ENCODE measurements at places on chromosomes 1 and 21.
A peak's percentile ranks its signal among the peaks of the same experiment; 100 is the strongest.

- H3K36me3 ChIP-seq, result no peaks in the 10 kb centered on the region
- no peak overlapping the region for H3K4me3 ChIP-seq
- DNase-seq, result no peak
- no peaks in the 10 kb centered on the region for H3K4me1 ChIP-seq
- no peaks in the 10 kb centered on the region for H3K27me3 ChIP-seq
Observed at GRCh38 chr1:91386109-91386508, 18.5 kb downstream of the HFM1 start.

DNA sequence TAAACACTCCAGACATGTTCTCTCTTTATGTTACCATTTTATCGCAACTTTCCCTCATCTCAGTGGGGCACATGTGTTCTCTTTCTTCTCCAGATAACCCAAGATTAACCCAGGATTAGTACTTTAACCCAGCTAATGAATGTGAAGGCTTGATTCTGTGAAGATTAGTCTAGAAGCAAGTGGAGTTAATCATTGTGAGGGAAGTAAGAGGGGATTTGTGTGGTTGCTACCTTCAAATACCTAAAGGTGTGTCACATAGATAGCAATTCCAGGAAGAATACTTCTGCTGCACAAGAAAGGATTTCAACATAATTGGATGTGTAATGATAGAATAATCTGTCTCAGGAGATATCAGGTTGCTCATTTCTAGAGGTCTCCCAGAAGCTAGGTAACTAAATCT, 327.1 kb downstream of the PBX1 start:
- no peak for DNase-seq
- H3K27ac ChIP-seq, result no peak overlapping the region
- H3K4me3 ChIP-seq, result no peak overlapping the region
- H3K36me3 ChIP-seq, result no peaks in the 10 kb centered on the region
- H3K27me3 ChIP-seq, result no peaks in the 10 kb centered on the region

DNA sequence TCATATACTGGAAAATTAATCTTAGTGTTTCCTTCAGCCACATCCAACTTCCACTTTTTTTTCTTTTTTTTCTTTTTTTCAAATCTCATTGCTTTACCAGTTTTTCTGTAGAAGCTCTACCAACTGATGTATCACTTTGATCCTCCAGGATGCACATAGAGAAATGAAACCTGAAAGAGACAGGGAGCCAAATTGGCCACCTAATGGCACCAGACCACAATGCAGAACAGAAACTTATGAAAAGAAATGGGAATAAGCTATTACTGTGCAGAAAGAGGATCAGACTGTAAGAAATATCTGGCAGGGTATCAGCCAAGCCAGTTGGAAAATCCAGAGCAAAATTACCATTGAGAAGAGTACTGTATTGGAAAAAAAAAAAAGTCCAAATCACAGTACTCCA, 1514.2 kb downstream of the MRPL39 start:
- no peaks in the 10 kb centered on the region for H3K36me3 ChIP-seq
- no peaks in the 10 kb centered on the region for H3K4me1 ChIP-seq
- no peak overlapping the region for H3K27ac ChIP-seq
- no peak for DNase-seq

- peaks cover 2% of the 10 kb centered on the region for H3K4me1 ChIP-seq
- no peak overlapping the region for H3K4me3 ChIP-seq
- DNase-seq, result no peak
Observed at GRCh38 chr21:35023396-35024070, 25.6 kb downstream of the RUNX1 start.

GRCh38 chr1:245043611-245043940, 111.2 kb upstream of the KIF26B start:
- no peaks in the 10 kb centered on the region for H3K36me3 ChIP-seq
- peaks cover 11% of the 10 kb centered on the region for H3K4me1 ChIP-seq

DNA sequence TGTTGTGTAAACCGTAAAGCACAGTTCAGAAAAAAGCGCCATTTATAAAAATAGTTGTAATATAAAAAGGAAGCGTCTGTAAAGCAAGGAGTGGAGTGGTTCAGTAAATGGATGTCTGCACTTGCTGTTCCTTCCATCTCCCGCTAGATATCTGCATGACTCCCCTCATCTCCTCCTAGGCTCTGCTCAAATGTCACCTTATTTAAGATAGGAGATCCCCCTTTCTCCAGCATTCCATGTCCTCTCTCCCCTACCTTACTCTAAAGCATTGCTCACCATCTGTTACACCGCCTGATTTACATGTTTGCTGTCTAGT, 745 bp downstream of the MUL1 start:
- peak overlapping the region; percentile 91 for H3K4me3 ChIP-seq
- H3K27ac ChIP-seq, result peak overlapping the region; percentile 49
- H3K4me1 ChIP-seq, result peaks cover 2% of the 10 kb centered on the region
- DNase-seq, result no peak
- no peaks in the 10 kb centered on the region for H3K36me3 ChIP-seq
- no peaks in the 10 kb centered on the region for H3K27me3 ChIP-seq

GRCh38 chr1:201221201-201221846, 30.7 kb downstream of the IGFN1 start:
- H3K4me3 ChIP-seq, result no peak overlapping the region
- H3K27ac ChIP-seq, result no peak overlapping the region
- no peaks in the 10 kb centered on the region for H3K4me1 ChIP-seq
- peaks cover 3% of the 10 kb centered on the region for H3K27me3 ChIP-seq

DNA sequence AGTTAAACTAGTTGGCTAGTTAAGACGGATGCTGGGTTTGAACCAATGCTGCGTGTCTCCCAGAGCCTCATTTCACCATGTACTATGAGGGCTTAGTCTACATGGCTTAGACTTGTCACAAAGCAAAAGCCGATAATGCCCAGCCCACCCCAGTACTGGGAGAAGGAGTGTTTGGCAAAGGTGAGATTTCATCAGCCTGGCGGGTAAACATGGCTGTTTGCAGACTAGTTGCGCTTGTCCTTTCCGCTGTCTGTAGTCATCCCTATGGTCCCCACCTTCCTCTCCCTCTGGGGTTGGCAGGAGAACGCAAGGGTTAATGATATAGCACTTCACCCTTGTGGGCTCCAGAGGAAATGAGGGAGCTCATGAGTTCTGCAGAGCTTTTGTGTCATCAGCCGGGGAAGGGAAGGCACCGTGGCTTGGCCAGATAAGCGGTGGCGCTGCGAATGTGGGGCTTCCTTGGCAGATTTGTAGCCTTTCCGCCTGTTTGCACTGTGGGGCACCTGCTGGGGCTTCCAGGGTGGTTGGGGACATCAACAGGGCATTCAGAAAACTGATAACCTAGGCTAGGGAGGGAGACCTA, 29.2 kb downstream of the SOX13 start:
- no peaks in the 10 kb centered on the region for H3K4me1 ChIP-seq
- no peaks in the 10 kb centered on the region for H3K36me3 ChIP-seq
- DNase-seq, result no peak
- H3K4me3 ChIP-seq, result no peak overlapping the region

GRCh38 chr1:111959436-111959835, 30.0 kb downstream of the KCND3 start:
- H3K27ac ChIP-seq, result no peak overlapping the region
- H3K4me3 ChIP-seq, result no peak overlapping the region
- peaks cover 26% of the 10 kb centered on the region for H3K4me1 ChIP-seq
- H3K36me3 ChIP-seq, result no peaks in the 10 kb centered on the region
- no peak for DNase-seq

GRCh38 chr1:168729405-168729802, 398 bp upstream of the DPT start:
- DNase-seq, result no peak
- H3K4me1 ChIP-seq, result peaks cover 6% of the 10 kb centered on the region
- peaks cover 6% of the 10 kb centered on the region for H3K27me3 ChIP-seq
- H3K36me3 ChIP-seq, result no peaks in the 10 kb centered on the region

GRCh38 chr1:156060937-156061636, at the start of gene RAB25:
RAB25 (plus strand) TSS chr1:156061160; CDS start chr1:156061401, 241 bp downstream.
- no peaks in the 10 kb centered on the region for H3K36me3 ChIP-seq
- no peak within 1 kb of the TSS for H3K27ac ChIP-seq
- H3K27me3 ChIP-seq, result peaks cover 8% of the 10 kb centered on the region
- no peak for DNase-seq
- no peak within 1 kb of the TSS for H3K4me3 ChIP-seq

DNA sequence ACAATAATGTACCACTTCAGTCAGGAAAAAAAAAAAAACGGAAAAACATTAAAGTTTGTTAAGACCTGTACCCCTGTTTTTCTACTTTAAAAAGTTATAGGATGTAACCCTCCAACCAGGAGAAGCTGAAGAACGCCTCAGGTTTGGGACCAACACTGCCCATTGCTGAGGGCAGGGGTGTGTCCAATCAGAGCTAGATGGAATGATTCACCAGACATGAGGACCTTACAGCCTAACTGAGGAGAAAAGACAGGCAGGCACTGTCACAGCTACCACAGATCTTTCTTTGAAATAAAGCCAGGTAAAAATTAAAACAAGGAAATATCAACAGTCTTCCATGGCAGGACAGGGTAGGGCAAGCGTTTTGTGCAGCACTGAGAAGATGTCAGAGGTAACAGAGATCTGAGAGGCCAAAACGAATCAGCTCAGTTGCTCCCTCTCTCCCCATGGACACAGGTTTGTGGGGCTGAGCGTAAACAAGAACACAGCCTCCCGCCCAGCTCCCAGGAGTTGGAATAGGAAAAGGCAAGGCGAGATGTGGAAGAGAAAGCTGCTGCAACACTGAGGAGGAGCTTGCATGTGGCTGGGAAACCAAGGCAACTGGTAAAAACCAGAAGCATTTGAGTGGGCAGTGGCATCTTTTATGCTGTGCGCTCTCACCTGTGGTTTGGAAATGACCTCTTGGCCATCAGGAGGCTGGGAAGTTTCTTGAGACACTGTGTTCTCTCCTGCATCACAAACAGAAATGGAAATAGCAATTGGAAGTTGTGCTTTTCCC, 34.0 kb downstream of the SEC16B start:
- DNase-seq, result no peak
- H3K4me3 ChIP-seq, result no peak overlapping the region
- H3K27ac ChIP-seq, result no peak overlapping the region
- H3K27me3 ChIP-seq, result no peaks in the 10 kb centered on the region

DNA sequence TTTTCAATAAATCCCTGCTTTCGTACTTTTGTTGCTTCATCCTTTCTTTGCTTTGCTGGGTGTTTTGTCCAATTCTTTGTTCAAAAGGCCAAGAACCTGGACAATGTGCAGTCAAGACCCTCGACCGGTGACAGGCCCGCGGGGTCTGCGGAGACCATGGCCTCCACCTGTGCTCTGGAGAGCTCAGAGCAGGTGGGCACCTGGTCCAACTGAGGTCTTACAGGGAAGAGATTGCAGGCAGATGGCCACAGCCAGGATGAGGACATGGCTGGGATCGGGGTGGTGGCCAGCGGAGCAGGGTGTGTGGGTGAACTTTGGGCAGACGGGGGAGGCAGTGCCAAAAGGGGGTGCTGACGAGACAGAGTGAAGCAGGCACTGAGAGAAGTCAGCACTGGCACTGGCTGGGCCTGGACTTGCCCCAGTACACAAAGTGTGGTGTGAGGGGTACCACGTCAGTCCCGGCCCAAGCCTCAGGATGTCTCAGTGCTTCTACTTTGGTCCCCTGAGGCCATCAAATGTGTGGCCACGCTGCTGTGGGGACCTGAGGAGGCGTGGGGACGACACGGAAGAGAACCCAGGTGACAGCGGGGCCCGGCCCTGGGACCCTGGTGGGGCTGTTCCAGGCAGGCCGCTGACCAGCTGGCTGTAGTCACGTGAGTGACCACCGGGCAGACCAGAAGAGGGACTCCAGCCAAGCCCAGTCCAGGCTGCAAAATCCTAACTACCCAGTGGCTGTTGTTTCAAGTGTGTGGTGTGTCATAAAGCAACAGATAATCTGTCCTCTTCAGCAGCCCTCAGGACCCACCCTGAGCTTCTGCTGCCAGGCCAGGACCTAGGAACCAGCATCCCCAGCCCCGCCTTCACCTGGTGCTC, 10.4 kb upstream of the CCDC27 start:
- H3K4me1 ChIP-seq, result peaks cover 16% of the 10 kb centered on the region
- DNase-seq, result no peak
- no peak overlapping the region for H3K27ac ChIP-seq
- peaks cover 4% of the 10 kb centered on the region for H3K27me3 ChIP-seq

- H3K27ac ChIP-seq, result no peak overlapping the region
- no peak overlapping the region for H3K4me3 ChIP-seq
- H3K4me1 ChIP-seq, result no peaks in the 10 kb centered on the region
- no peaks in the 10 kb centered on the region for H3K36me3 ChIP-seq
- no peak for DNase-seq
Observed at GRCh38 chr21:25360593-25360992, 246.7 kb downstream of the MRPL39 start.

GRCh38 chr1:47434051-47434842, 3.6 kb upstream of the FOXD2 start:
- peaks cover 7% of the 10 kb centered on the region for H3K4me1 ChIP-seq
- peaks cover 31% of the 10 kb centered on the region for H3K27me3 ChIP-seq
- H3K27ac ChIP-seq, result no peak overlapping the region
- H3K4me3 ChIP-seq, result peak overlapping the region; percentile 71
- peak; percentile 56 for DNase-seq

- H3K27ac ChIP-seq, result no peak overlapping the region
- H3K4me3 ChIP-seq, result no peak overlapping the region
- no peaks in the 10 kb centered on the region for H3K4me1 ChIP-seq
- DNase-seq, result no peak
- H3K36me3 ChIP-seq, result no peaks in the 10 kb centered on the region
Observed at GRCh38 chr1:34354367-34354766, 177.7 kb downstream of the C1orf94 start.

DNA sequence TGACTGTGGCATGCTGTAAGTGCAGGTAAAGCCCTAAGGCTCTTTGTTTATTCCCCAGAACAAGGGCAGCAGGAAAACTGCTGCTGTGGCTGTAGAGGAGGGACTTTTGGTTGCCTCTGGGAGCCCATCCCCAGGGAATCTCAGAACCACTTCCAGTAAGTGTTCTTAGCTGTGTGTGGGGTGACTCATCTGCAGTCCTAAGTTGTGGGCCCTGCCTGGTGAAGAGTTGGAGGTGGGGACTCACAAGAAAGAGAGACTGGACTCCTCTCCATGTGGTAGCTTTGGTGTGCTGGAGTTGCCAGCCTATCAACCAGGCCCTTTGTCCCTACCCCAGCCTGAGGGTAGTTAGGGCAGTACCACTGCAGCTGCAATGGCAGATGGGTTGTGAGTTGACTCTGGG, 24.0 kb upstream of the DENND1B start:
- H3K36me3 ChIP-seq, result peaks cover 38% of the 10 kb centered on the region
- no peak overlapping the region for H3K4me3 ChIP-seq
- H3K27ac ChIP-seq, result no peak overlapping the region
- DNase-seq, result no peak
- H3K27me3 ChIP-seq, result peaks cover 4% of the 10 kb centered on the region
- H3K4me1 ChIP-seq, result no peaks in the 10 kb centered on the region

- H3K36me3 ChIP-seq, result no peaks in the 10 kb centered on the region
- H3K27ac ChIP-seq, result no peak overlapping the region
- H3K27me3 ChIP-seq, result peaks cover 4% of the 10 kb centered on the region
- H3K4me1 ChIP-seq, result peaks cover 4% of the 10 kb centered on the region
- no peak overlapping the region for H3K4me3 ChIP-seq
Observed at GRCh38 chr1:155110826-155111225, 16.9 kb upstream of the EFNA1 start.
